ENCODE measurements at places on chromosomes 12 and 14.
A peak's percentile ranks its signal among the peaks of the same experiment; 100 is the strongest.

GRCh38 chr14:62889364-62889763 lies 155.9 kb downstream of the KCNH5 start:
- no peak for DNase-seq

GRCh38 chr12:49195736-49196135 lies 6.9 kb upstream of the TUBA1A start:
- no peak for DNase-seq

- peak; percentile 65 for DNase-seq
Observed at GRCh38 chr14:83300476-83301064, 1766.9 kb upstream of the SEL1L start.

- DNase-seq = peak; percentile 71
Observed at GRCh38 chr12:121524196-121524916, 56.5 kb downstream of the KDM2B start.

DNA sequence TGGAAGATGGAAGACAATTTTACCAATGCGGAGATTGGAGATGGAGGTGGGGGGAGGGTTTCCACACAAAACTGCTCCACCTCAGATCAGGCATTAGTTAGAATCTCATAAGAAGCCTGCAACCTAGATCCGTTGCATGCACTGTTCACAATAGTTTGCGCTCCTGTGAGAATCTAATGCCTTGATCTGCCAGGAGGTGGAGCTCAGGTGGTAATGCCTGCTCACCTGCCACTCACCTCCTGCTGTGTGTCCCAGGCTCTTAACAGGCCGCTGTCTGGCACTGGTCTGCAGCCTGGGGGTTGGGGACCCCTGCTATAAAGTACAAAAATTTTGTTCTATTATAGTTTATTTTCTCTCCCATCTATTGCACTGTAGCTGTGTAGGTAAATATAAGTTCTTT lies 84.9 kb upstream of the FOXG1 start:
- peak; percentile 29 for DNase-seq

DNA sequence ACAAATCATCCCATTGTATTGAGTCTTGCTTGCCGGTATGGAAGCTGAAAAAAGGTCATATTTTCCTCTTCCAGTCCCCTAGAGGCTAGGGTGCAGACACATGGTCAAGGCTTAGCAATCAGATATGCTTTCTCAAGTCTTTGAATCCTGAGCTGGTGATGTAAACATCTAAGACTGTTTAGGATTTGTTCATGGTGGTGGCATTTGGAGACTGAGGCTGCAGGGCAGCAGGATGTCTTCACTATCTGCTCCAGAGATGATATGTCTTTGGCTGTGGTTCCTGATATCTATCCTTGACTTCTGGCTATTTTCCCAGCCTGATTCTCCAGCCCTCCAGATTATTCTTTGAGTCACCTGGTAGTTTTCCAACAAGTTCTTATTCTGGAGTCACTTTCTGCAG lies 50.5 kb upstream of the DACT1 start:
- no peak for DNase-seq

DNA sequence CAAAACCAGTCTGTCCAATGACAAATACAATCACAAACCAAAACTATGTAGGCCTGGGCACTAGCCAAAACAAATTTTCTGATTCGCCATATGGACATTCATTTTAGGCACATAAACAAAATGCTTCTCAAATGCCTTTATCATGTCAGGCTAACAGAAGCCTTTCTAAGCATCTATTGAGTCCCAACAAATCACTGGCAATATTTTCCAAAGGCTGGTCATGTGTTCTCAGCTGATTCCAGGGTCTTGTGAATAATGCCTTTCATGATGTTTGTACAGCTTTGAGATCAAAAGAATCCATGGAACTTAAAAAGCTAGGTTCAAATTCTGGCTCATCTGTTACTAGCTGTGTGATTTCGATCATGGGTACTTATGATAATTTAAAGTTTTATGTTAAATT lies 16.1 kb downstream of the FSCB start:
- DNase-seq = no peak
